ENCODE measurements at places on chromosomes 3 and 15.

- DNase-seq, result no peak
Measured at GRCh38 chr3:81295906-81296577, 465.4 kb downstream of the GBE1 start.

DNA sequence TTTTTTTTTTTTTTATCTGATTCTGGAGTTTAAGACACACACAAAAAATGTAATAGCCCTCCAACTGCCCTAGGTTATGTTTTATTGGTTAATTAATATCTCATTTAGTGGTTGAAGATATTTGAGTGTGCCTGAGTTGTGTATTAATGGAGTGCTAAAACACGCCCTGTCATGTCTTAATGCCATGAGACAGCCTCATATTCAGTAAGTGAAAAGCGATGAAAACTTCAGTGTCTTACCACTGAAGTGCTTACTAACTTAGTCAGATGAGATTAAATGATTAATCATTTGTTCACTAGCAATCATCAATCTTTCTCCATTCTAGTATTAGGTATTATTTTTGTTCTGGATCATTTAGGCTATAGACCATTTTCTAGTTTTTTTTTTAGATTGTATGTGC, 544.7 kb upstream of the ROBO2 start:
- no peak for DNase-seq

GRCh38 chr3:122271246-122271898, 53.7 kb upstream of the CSTA start:
- DNase-seq, result no peak

- DNase-seq, result no peak
Measured at GRCh38 chr15:68583321-68583720, 4.5 kb downstream of the CORO2B start.

DNA sequence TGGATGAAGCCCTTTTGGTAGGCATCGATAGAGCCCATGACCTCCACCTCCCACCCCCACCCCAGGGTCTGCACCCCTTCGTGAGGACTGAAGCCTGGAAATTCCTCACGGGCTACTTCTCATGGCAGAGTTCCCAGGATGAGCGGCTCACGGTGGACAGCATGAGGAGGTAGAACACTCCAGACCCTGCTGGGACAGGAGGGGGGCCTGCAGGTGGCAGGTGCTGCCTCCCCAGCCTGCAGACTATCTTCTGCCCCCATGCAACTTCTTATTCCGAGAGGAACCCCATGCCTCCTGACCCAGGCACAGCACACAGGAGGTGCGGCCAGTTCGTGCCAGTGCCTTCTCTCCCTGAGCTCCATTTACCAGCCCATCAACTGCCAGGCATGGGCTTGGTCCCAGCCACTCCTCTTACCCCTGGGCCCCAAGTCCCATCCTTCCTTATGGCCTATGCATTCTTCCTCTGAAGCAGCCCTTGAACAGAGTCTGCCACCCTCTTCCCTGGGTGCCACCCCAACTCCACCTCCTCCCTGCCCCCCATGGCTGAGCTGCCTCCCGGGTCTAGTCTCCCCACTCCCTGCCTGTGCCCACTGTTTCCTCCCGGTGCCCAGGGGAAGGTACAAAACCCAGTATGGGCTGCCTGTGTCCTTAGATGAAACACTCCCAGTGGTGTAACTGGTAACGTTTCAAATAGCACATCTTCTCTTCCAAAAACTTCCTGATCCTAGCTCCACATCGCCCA, 8.4 kb downstream of the TBC1D21 start:
- no peak for DNase-seq

- DNase-seq, result no peak
Measured at GRCh38 chr3:155763870-155764463, 19.1 kb upstream of the PLCH1 start.

All from T follicular helper cell (primary cell).